Eye (tissue), 1 donor: ENCODE measurements at places on chromosomes 1 and 21.

DNA sequence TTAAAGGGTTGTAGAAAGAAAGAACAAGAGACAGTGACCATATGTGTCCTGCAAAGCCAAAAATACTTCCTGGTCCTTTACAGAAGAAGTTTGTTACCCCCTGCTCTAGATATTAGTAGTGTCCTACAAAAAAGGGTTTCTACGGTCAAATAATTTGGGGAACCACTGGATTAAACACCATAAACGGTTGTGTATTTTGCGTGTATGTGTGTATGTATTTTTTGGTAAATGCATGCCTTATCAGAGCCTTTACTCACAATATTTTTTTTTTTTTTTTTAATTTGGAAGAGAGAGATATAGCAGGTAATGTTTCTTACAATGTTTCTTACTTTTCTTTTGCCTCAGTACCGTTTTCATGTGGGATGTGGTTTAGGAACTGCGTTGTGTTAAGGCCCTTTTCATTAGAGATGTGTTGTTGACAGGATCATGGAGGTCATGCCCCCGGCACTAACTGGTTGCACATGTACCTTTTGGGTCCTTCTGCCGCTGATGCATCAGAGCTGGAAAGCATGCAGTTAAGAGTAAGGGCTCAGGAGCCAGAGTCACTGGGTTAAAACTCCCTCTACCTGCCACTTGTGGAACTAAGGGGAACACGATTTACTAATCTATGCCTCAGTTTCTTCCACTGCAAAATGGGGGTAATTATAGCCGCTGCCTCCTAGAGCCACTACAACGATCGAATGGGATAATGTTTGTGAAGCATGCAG lies 234.6 kb upstream of the KAZN start:
- no peak for DNase-seq

DNA sequence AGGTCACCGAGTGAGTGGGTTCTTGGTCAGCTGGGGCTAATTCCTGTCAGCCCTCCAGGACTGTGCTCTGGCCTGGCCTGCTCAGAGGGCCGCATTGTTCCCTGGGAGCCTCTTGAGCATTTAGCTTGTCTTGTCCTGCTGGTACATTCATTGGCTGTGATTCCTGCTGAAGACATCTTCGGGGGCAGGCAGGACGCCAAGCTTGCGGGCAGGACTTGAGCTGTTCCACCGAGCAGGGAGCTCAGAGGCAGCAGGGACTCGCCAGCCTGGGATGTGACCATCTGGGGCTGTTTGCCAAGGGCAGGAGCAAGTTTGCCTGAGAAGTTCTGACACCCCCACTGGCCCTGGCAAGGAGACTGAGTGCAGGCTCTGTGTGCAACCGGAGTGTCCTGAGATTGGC lies 7.0 kb upstream of the SLC26A9 start:
- no peak for DNase-seq

DNA sequence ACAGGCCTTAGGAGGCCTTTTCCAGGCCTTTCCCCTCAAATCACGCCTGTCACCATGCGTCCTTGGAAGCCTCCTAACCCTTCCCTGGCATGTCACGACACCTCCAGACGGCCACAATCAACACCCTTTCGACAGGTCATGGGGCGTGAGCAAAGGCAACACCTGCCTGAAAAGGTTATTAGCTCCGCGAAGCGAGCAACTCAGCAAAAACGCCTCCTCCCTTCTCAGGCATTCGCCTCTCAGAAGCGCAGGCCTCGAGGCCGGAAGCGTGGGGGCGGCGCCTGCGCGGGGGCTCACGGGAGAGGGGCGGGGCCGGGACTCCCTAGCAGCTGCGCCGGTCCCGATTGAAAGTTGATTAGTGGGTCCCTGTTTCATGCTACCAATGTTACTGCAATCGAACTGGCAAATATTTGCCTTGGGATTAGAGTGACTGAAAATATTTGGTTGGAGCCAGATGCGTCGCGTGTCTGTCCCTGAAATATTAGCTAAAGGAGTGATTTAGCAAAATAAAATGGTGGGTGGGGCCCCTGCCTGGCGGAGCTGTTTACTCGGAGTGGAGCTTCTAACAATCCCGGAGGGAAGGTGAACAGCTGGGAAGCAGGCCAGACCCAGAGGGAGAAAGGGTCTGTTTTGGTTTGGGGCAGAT lies 44.9 kb downstream of the GFI1 start:
- no peak for DNase-seq

- DNase-seq, result no peak
These were observed 40.1 kb downstream of the SLC2A7 start for GRCh38 chr1:8985915-8986813.

DNA sequence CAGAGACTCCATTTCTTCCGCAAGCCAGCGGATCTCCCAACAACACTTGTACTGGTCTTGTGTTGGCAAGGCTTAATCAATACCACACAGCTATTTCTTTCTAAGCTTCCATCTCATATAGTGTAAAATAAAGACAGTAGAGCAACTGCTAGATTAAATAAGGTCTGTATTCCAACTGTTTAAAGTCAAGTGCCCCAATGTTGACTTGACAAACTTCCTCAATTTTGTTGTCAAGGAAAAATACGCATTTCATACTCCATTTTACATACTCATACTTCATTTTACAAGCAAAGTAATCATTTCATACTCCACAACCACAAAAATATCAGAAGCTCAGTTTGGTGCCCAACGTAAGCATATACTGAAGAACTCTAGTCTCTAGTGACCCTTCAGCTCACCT lies 143.0 kb downstream of the RERE start:
- no peak for DNase-seq

DNA sequence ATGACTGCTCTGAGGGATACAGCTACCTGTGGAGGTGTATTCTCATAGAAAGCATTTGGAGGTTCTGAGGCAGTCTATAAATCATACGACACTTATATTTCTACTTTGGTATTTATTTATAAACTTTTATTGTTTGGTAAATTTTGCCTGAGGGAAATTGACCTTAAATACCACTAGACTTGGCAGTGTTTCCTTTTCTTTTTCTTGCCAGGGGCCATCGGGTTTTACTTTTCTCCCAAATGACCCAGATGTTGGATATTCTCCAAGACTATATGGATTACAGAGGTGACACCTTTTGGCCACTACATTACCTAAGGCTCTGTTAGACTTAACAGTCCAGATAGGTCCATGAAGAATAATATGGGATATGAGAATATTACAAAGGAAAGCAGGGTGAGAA lies 28.2 kb downstream of the CHD1L start:
- no peak for DNase-seq

DNA sequence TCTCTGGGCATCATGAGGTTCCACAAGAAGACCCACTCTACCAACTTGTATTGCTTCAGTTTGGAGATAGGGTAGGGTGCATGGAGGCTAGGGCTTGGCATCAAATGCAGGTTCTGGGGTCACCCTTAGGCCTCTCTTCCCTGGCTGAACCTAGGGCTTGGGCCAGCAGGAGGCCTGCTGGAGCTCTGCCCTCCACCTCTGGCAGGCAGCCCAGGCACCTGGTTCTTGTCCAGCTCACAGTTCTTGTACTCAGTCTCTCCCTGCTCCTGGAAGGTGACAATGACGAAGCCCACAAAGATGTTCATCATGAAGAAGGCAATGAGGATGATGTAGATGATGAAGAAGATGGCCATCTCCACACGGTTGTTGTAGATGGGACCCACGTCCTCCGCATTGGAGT lies 37.5 kb upstream of the KIF21B start:
- no peak for DNase-seq

GRCh38 chr1:82901561-82901960 lies 1097.4 kb downstream of the TTLL7 start:
- DNase-seq, result no peak

- peak; percentile 40 for DNase-seq
These were observed 384.6 kb downstream of the RRAGC start for GRCh38 chr1:38474738-38475623.

DNA sequence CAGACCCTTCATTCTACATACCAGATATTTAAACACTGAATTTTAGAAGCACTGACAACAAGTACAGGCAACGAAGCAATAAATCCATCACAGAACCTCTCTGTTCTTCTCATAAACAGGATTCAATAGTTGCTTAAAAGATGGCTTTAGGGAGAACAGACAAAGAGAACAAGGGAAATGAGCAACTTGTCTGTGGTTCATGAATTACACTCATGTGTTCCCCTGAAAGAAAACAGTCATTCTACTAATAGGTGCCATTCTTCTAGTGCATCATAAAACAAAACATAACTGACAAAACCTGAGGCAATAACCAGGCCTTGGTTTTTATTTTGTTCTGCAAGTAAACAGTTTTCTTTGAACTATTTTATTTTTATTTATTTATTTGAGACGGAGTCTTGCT lies 6.8 kb downstream of the GNL2 start:
- DNase-seq, result no peak
